Activated T-cell treated with anti-CD3 and anti-CD28 coated beads, Interleukin-2, amount 50 U/mL, for 72 hours (primary cell): ENCODE measurements at places on chromosomes 16 and 17.

DNA sequence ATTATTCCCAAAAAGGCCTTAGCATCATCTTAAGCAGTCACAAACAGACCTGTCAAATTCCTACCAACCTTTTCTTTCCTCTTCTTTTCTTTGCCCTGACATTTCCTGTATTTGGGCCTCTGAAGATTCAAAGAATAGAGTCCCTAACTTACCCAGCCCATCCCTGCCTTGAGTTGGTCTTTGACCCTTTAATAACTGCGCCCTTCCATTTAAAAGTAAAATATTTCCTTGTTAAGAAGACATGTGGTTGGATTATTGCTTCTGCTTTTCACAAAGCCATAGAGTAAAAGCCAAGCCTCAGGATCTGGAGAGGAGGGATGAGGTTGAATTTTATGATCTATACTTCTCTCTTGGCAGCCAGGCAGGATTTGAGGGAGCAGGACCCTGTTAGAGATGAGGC lies 13.2 kb upstream of the CCL23 start:
- no peak overlapping the region for H3K4me3 ChIP-seq
- H3K4me1 ChIP-seq = no peaks in the 10 kb centered on the region
- no peak for DNase-seq
- peaks cover 50% of the 10 kb centered on the region for H3K27me3 ChIP-seq
- no peaks in the 10 kb centered on the region for H3K36me3 ChIP-seq

DNA sequence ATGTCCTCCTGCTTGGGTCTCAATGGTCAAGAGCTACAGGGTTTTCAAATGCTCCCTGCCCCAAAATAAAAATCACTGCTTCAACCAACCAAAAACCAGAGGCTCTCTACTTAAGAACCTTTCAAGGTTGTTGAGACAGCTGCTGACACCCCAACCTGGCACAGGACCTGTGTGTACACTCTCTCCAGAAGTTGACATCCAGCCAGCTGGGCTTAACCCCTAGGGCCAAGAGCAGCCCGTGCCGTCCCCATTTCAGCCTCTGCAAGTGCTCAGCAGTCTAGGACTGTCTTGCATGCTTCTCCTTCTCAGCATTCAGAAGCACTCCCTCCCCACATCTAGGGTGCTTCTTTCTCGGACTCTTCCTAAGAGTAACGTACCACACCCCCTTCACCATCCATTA lies 59.0 kb upstream of the TRAP1 start:
- no peak overlapping the region for H3K4me3 ChIP-seq
- H3K4me1 ChIP-seq = peaks cover 8% of the 10 kb centered on the region
- no peaks in the 10 kb centered on the region for H3K27me3 ChIP-seq
- no peak for DNase-seq
- peaks cover 5% of the 10 kb centered on the region for H3K36me3 ChIP-seq

- no peak overlapping the region for H3K27ac ChIP-seq
- H3K27me3 ChIP-seq = no peaks in the 10 kb centered on the region
- H3K4me3 ChIP-seq = no peak overlapping the region
Observed at GRCh38 chr16:560701-561412, 663 bp downstream of the PRR35 start.

DNA sequence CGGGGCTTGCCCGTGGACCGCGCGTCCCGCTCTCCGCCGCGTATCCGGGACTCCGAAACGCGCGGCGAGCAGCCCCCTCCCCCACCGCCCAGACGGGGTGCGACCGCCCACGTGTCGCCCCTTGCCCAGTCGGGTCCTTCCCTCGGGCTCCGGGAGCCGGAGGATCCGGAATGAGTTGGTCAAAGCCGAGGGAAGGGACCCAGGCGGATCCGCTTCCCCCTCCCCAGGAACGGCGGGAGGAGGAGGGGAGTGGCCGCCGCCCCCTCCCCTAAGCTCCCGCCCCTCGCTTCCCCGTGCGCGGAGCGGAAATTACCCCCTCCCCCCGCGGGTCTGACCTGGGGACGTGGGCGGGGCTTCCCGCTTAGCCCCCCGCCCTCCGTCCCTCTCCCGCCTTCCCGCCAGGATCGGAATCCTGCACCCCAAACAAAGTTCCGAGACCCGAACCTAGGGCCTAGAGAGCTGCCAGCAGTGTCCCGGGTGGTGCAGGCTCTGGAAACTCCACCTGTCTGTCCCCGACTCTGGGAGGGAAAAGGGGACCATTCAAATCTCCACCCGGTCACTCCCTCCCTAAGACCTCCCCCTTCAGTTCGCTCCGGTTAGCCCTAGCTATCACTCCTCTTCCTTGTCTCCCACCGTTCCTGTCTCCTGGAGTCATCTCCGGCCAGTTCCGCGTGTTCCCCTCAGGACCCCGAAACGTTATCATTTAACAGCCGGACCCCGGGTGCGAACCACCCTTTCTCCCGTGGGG lies 1.0 kb upstream of the IGF2BP1 start:
- DNase-seq = no peak
- H3K36me3 ChIP-seq = peaks cover 1% of the 10 kb centered on the region
- peaks cover 91% of the 10 kb centered on the region for H3K27me3 ChIP-seq

GRCh38 chr17:5809580-5810188 lies 225.4 kb upstream of the NLRP1 start:
- H3K4me3 ChIP-seq = no peak overlapping the region
- peaks cover 21% of the 10 kb centered on the region for H3K27me3 ChIP-seq
- H3K36me3 ChIP-seq = peaks cover 15% of the 10 kb centered on the region
- no peaks in the 10 kb centered on the region for H3K4me1 ChIP-seq
- no peak for DNase-seq
- H3K27ac ChIP-seq = no peak overlapping the region

DNA sequence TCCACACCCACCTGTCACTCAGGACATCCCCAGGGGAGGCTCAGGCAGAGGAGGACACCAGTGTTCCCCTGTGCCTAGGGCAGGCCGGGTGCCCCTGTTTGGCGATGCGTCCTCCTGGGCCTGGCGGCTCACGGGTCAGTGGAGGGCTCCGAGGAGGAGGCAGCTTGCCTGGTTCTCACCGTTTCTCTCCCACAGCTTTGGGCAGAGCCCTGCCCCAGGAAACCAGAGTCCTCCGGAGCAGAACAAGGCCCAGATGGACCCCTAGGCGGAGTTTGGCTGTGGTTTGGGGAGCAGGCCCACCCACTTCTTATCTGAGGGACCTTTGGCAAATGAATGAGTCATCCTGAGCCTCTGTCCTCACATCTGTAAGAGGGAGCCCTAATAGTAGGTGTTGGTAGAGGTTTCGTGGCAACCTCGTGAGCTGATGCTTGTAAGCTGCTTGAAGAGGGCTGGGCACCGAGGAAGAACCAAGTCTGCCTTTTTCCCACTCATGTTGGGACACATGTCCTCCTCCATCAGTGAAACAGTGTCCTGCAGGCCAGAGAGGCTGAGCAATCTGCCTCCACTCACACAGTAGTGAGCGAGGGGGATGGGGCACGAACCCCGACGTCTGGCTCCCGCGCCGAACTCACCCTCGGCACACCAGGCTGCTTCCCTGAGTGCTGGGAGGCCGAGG lies 247.0 kb upstream of the CIBAR2 start:
- H3K36me3 ChIP-seq = peaks cover under 1% of the 10 kb centered on the region
- no peak overlapping the region for H3K4me3 ChIP-seq
- no peak overlapping the region for H3K27ac ChIP-seq
- H3K27me3 ChIP-seq = no peaks in the 10 kb centered on the region
- no peak for DNase-seq

GRCh38 chr16:55871411-55872038 lies 3.6 kb downstream of the CES5A start:
- H3K27me3 ChIP-seq = peaks cover 25% of the 10 kb centered on the region
- no peaks in the 10 kb centered on the region for H3K4me1 ChIP-seq
- no peak overlapping the region for H3K27ac ChIP-seq
- no peaks in the 10 kb centered on the region for H3K36me3 ChIP-seq
- no peak overlapping the region for H3K4me3 ChIP-seq
